ENCODE measurements at places on chromosomes 7 and 10.

GRCh38 chr7:148212731-148213130 lies 377.8 kb upstream of the C7orf33 start:
- DNase-seq = no peak

GRCh38 chr10:129511758-129512157 lies 44.7 kb downstream of the MGMT start:
- no peak for DNase-seq

GRCh38 chr10:49113741-49114141 lies 1.6 kb downstream of the VSTM4 start:
- peak; percentile 8 for DNase-seq

DNA sequence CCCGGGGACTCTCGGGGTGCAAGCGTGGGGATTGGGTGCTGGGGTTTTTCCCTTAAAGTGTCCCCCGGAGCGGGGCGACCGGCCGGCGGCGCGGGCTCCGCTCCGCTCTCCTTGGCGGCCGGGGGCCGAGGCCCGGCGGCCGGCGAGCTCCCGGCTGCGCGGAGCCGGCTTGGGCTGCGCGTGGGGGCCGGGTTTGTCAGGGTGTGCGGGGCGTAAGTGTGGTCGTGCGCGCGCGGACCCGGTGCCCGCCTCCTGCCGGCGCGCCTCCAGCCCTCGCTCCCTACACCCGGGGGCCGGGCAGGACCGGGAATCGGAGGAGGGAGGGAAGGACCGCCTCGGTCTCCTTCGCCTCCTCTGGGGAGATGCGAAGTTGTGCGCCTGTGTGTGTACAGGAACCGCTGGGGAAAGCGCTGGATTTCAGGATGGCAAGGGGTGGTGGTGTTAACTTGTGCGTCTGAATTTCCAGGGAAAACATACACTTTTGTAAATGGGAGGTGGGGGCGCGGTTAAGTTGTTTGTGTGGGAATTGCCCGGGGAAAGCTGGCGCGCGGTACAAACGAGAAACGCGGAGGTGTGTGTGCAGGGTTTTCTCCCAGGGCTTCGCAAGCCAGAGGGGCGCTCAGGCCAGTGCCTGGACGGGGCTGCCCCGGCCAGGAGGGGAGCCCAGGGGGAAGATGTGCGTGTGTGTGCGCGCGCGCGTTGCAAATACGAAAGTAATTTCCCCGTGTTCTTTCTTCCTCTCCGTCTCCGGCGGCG lies 737 bp downstream of the ZMIZ1 start:
- DNase-seq = peak; percentile 66

GRCh38 chr7:105713488-105714465 lies 132.5 kb upstream of the EFCAB10 start:
- DNase-seq = no peak

GRCh38 chr7:1514407-1514806 lies 10.2 kb upstream of the INTS1 start:
- no peak for DNase-seq

DNA sequence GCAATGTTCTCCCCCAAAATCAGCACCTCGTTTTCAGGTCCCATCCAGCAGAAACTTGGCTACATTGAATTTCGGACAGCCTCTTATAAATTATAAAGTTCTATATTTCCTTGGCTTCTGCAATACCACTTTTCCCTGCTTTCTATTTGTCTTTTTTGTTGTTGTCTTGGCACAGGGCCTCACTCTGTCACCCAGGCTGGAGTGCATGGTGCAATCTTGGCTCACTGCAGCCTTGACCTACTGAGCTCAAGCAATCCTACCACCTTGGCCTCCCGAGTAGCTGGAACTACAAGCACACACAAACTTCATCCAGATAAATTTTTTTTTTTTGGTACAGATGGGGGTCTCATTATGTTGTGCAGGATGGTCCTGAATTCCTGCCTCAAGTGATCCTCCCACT lies 55.3 kb upstream of the HECW1 start:
- DNase-seq = no peak

- DNase-seq = peak; percentile 68
Measured at GRCh38 chr7:134750083-134751062, 29.1 kb upstream of the CALD1 start.

- peak; percentile 75 for DNase-seq
Measured at GRCh38 chr7:129089521-129090212, 34.8 kb upstream of the TNPO3 start.

All from hematopoietic multipotent progenitor cell treated with erythropoietin and hydrocortisone succinate and interleukin-3 and kit ligand, for 4 days (in vitro differentiated cells).